ENCODE measurements at places on chromosomes 11 and 22. TPM values are rescaled to one million over a fixed set of nuclear protein-coding genes. Genes with fewer than 3 reads are reported as not detected.

DNA sequence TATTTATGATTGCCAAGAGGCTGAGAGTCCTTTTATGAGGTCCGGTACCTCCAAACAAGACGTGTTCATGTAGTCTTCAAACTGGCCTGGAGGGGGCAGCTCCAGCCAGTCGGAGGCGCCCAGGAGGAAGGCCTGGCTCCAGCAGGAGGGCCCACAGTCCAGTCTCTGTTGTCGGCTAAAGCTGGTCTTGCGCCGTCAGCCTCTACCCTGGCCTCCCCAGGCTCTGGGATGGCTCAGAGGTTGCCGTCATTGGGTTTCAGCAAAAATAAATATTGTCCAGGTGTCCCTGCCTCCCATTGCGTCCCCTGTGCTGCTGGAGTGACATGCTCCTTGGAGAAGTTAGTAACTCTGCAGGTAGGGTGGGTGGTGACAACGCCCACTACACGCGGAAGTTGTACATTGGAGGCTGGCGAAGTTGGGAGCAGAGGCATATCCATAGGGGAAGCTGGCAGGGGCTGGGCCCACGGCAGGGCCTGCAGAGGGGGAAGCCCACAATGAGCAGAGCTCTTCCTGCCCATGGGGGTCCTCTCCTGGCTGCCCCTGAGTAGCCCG lies 1.0 kb upstream of the SLC25A1 start:
- DNase-seq, result peak; percentile 67

DNA sequence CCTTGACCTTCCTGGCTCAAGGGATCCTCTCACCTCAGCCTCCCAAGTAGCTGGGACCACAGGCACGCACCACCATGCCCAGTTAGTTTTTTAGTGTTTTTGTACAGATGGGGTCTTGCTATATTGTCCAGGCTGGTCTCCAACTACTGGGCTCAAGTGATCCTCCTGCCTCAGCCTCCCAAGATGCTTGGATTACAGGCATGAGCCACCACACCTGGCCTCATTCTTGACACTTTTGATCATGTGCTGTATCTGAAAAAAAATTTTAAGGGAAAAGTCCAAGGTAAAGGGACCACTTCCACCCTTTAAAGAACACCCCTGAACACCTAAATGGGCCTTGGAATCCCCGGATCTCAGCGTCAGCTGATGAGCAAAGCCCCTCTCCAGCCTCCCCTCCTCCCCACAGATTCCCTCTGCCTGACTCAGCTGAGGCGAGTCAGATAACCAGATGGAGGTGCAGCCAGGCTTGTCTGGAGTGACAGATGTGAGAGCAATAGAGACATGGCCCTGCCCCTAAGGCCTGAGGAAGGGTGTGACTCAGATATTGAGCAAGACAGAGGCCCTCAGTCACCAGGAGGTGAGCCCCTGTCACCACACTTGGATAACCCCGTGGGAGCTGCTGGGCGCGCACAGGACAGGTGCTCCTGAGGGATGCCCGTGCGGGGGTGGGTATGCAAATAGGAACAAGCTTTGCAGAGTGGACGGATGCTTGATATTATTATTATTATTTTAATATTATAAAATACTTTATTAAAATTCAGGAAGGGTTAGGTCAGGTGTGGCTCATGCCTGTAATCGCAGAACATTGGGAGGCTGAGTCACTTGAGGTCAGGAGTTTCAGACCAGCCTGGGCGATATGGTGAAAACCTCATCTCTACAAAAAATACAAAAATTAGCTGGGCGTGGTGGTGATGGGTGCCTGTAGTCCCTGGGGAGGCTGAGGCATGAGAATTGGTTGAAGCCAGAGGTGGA lies 5.0 kb upstream of the CCDC88B start:
- DNase-seq, result peak; percentile 99

DNA sequence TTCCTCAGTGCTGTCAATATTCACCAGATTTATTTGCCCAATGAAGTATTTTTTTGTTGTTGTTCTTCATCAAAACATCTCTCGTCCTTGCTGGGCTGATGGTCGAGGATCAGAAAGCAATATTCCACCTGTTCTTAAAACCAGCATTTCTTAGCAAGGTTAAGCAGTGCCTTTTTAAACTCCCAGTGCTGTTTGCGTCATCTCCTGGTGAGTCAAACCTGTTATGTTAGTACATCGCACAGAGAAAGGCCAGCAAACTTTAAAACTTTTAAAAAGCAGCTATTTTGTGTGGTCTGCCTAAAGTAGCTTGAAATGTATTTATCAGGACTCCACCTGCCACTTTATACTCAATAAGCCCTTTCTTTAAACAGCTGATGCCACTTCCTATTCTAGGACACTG lies 802.0 kb downstream of the KCNA4 start:
- DNase-seq, result no peak

DNA sequence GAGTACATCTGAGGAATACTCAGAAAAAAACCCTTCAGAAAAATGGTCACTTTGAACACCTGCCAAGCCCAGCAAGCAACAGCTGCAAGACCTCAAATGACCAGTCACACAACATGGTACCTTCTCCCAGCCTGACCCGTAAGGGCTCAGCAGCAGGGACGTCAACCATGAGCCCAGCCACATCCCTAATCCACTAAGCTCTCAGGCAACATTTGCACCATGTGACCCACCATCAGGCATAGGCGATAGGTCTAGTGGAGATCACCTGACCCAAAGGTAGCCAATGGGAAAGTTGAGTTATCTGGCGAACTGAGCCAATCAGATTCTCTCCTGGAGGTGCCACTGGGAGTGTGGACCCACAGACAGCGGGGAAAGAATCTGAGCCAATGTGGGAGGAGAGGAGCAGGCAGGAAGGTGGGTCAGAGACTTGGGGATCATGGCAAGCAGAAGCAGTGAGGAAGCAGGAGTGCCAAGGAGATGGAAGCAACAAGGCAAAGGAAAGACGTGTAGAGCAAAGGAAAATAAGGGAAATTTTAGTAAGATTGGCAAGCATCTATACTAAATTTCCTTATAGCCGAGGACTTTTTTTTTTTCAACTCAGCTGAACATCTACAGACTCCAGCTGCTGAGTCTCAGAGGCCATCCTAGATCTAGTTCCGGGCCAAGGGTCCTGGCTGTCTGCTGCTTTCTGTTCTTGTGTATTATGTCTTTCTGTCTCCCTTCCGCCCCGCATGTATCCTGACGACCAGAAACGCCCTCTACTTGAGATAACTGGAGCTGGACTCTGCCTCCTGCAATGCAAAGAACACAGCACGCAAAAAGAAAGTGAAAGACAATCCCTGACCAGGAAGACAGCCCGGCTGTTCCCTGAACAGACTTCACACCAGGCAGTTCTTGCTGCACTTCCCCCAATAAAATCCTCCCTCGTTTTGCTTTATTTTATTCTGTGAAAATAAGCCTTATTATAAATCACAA lies 11.0 kb upstream of the PLAAT2 start:
- DNase-seq, result peak; percentile 74

GRCh38 chr22:50444663-50445062 lies 30.2 kb downstream of the SBF1 start:
- peak; percentile 62 for DNase-seq

Gene ST13
- total RNA-seq, result 202 TPM

- DNase-seq, result no peak
Measured at GRCh38 chr22:35739076-35739930, 21.6 kb downstream of the APOL5 start.

- no peak for DNase-seq
Measured at GRCh38 chr22:31343235-31344191, 2.6 kb downstream of the PATZ1 start.

DNA sequence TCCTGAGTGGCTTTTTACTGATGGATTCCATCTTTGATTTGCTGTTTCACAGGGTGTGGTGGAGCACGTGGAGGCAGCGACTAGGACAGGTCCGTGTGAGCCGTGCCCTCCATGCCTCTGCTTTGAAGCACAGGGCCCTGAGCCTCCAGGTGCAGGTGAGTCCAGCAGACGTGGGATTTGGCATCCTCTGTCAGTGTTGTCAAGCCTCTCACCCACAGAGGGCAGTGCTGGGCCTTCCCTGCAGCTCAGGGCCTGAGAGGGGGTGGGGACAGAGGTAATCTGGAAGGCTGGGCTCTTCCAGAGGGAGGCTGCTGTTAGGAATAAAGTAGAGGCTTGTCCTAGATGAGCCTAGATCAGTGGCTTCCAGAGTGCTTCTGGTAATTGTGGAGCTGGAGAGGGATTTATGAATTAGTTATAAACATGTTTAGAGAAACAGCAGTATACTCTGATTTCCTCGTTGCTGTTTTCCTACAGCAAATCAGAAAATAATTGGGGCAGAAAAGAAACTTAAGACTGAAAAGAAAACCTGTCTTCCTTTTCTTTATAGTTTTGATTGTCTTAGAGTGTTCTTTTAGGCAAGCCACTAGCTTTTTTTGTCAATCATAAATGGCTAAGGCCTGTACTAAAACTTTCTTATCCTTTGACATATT lies 65.0 kb downstream of the SFI1 start:
- DNase-seq, result peak; percentile 66

GRCh38 chr11:119093942-119094815 lies 7.5 kb downstream of the DPAGT1 start:
- DNase-seq, result no peak

All from A172 (cell line).